Stimulated activated CD4-positive, alpha-beta T cell treated with anti-CD3 and anti-CD28 coated beads, Interleukin-1b, Interleukin-23, amount 100 ng/mL, for 1 hour (primary cell): ENCODE measurements at places on chromosomes 11 and 22.
A peak's percentile ranks its signal among the peaks of the same experiment; 100 is the strongest.

DNA sequence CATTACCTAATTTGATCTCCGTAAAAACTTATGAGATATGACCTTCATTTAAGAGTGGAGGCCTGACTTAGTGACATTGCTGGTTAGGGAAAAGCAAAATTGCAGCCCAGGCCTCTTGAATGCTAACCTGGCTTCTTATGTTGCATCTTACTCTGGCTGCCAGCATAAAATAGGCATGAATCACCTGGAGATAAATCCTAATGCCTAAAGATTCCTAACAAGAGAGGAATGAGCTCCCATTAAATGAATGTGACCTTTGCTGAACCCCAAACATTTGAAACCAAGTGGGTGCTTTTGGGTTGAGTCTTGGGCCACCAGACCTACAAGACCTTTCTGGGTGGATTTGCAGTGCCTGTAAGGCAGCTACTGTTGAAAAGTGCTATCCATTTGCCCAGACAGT lies 1145.6 kb upstream of the TENM4 start:
- no peak for DNase-seq

GRCh38 chr11:123135863-123136446 lies 59.1 kb downstream of the CLMP start:
- no peak for DNase-seq

- no peak for DNase-seq
These were observed 129.0 kb upstream of the TIMP3 start for GRCh38 chr22:32672542-32672941.

GRCh38 chr11:11604370-11604990 lies 17.3 kb downstream of the GALNT18 start:
- DNase-seq, result no peak

- no peak for DNase-seq
These were observed 122.7 kb upstream of the TRPC6 start for GRCh38 chr11:101706541-101706940.

- DNase-seq, result no peak
These were observed 34.5 kb downstream of the NUMA1 start for GRCh38 chr11:72045849-72046248.

DNA sequence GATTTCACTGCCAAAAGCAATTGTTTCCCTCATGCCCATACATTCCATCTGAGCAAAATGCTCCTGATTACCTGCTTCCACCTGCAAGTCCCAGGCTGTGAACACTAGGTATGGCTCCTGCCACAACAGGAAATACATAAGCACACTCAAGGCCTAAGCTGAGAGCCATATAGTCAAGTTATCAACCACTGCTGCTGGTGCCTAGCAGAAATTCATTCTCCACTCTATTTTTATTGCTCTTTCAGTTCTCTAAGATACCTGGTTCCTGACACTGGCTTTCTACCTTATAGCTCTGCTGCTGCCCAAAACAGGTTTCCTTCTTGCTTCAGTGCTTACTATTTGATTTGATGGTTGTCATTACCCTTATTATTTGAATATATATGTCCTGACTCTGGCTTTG lies 31.6 kb downstream of the SLC36A4 start:
- DNase-seq, result no peak

- no peak for DNase-seq
These were observed 16.0 kb upstream of the TMA7B start for GRCh38 chr22:39943953-39944872.

DNA sequence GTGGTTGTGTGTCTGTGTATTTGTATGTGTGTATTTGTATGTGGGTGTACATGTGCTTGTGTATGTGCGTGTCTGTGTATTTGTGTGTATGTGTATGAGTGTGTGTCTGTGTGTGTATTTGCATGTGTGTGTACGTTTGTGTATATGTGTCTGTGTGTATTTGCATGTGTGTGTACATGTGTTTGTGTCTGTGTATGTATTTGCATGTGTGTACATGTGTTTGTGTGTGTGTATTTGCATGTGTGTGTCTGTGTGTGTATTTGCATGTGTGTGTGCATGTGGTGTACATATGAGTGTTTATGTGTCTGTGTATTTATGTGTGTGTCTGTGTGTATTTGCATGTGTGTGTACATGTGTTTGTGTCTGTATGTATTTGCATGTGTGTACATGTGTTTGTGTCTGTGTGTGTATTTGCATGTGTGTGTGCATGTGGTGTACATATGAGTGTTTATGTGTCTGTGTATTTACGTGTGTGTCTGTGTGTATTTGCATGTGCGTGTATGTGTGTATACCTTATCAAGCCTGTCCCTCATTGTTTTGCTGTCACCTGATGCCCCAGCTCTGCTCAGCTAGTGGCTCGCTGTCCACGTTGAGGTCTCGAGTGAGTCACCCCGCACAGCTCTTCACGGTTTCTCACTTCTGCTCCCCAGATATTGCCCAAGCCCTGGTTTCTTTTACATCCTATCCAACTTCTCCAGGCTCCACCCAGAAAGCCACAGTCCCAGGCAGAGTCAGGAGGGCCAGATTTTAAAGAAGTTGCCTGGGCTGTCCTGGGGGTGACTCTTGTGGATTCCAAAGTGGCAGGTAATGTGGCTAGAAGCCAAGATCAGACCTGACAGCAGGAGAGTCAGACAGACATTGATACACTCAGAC lies 15.2 kb downstream of the MB start:
- DNase-seq, result no peak

GRCh38 chr11:93907901-93908300 lies 57.5 kb upstream of the VSTM5 start:
- DNase-seq, result no peak

- no peak for DNase-seq
These were observed 53.7 kb upstream of the NECTIN1 start for GRCh38 chr11:119782739-119783072.

GRCh38 chr11:69321877-69322361 lies 28.0 kb downstream of the MYEOV start:
- DNase-seq, result no peak

DNA sequence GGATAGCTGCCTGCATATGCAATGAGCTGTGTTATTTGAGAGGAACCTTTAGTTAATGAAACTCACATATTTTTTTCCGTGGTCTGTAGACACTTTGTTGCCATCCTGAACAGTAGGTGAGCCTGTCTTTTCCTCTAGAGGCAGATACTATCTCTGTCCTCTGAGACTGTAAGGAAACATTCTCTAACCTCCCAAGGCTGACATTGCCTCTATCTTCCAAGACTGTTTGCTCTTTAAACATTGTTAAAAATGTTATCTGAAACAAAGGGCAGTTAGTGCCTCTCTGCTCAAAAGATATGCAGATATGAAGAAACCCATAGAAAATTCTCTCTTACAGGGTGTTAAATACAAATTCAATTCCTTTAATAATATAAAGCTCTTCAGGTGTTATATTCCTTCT lies 963.8 kb upstream of the CNTN5 start:
- no peak for DNase-seq

DNA sequence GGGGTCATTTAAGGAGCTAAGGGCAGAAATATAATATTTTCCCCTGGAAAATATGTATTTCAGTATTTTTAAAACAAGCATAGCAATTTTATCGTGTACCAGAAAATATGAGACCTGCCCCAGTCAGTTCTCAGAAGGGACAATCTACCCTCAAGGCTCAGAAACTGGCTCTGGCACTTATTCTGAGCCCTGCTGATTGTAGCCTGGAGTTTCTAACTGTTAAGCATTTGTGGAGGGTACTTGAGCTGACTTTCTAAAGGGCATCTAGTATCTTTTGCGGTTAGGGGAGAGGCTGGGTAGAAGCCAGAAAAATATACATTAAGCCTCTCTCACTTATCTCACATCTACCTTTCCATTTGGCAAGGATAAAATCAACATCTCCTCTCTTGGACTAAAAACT lies 71.3 kb upstream of the FSHB start:
- DNase-seq, result no peak

DNA sequence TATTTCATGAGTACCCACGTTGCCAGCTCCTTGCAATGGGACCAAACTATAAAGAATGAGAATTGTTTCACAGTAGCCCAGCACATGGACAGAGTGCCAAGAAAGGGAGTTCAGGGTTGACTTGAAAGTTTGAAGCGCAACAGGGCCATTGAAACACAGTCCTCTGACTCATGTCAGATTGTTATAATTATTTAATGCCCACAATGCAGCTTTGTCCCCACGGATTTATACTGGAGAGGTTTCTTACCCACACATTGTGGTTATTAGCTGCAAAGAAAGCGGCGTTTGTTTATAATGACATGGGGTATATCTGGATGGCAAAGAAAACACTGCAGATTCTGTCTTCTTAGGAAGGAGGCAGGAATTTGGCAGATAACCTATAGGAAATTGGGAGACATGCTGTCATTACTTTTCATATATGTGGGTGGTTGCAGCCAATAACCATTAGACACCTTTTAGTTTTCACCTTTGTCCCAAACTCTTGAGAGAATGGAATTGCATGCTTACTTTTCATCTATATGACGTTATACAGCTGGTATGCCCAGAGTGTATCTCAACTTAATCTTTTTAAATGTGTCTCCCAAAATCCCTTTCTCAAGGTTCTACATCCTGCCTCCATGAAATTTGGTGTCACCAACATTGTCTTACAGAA lies 143.6 kb downstream of the TEAD1 start:
- DNase-seq, result no peak

DNA sequence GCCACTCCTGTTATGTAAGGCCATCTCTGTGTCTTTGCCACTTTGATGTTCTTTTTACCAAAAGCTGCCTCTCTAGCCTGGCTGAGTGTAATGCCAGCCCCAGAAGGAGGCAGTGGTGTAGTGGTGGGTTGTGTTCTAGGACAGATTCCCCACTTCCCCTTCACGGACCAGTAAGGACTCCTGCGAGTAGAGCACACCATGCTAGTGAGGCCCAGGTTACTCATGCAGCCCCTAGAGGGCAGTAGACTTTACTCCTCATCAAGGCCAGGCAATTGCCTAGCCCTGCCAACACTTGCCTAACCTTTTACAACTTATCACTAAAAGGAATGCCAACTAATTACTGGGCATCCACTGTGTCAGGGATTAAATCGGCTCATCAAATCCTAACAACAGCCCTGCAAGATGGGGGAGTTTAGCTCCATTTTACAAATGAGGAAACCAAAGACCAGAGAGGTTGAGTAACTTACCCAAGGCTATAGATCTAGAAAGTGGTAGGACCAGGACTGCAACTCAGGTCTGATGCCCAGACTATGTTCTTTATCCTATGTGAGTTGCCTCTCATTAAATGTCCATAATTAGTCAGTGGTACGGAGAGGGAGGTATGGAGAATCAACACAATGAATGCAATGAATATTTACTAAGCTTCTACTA lies 75.3 kb downstream of the APIP start:
- peak; percentile 1 for DNase-seq

DNA sequence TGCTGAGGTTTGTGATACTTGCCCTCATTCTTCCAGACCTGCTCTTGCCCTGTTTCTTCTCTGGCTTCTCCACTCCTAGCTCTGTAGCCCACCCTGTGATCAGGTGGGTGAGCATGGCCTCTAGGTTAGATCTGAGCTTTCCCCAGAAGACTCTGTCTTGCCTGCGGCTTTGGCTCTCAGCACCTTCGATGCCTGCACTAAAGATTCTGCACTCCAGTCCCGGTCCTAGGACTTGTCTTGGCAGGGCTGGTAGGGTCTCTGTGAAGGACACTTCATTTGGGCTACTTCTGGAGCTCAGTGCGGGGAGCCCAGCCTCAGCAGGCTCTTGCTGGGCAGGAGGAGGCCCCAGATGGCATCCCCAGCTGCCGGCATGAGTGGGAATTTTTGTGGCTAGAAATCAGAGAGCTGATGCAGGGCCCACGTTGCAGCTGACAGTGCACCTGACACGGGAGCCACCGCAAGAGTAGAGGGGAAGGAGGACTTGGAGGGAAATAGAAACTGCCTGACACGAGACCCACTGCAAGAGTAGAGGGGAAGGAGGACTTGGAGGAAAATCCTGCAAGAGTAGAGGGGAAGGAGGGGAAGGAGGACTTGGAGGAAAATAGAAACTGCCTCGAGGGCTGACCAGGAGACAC lies 226.9 kb upstream of the B3GAT1 start:
- DNase-seq, result no peak

DNA sequence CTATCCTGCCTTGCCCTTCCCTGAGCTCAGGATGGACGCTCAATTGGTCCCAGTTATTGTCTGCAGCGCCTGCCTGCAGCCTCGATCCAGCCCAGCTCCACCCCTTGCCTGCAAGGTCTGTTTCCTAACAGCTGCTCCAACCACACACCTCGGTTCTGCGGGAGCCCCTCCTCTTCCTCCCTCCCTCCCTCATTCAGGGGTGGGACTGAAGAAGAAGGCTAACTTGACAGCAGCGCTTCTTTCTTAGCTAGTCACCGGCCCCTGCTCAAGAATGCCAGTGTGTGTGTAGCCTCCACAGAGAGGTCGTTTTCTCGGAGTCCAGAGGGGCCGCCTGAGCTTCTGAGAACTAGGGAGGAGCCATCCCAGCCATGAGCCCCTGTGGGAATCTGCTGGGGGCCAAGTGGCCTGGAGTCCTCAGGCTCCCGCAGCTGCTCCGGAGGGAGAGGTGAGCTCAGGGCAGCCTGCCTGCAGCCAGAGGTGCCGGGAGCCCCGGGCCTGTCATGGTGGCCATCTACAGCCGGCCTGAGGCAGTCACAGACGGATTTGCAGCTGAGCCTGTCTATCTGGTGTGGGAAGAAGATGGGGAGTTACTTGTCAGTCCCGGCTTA lies 36.1 kb downstream of the LIMK2 start:
- DNase-seq, result peak; percentile 22

DNA sequence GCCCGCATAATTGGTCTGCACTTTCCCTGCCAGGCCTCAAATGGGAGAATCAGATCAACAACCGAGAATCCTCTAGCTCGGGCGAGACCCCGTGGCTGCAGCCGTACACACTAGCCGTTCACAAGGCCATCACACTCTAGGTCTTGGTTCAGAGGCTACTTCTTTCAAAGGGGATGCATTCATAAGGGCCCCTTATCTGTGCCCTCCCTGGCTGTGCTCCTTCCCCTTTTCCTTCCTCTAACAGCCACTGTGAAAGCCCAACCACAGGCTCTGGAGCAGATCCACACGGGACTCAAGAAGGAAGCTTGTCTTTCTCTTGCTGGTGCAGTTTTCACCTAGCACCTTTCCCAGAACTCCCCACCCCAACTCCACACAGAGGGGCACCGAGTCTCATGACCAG lies 24.5 kb downstream of the SMIM38 start:
- DNase-seq, result no peak

DNA sequence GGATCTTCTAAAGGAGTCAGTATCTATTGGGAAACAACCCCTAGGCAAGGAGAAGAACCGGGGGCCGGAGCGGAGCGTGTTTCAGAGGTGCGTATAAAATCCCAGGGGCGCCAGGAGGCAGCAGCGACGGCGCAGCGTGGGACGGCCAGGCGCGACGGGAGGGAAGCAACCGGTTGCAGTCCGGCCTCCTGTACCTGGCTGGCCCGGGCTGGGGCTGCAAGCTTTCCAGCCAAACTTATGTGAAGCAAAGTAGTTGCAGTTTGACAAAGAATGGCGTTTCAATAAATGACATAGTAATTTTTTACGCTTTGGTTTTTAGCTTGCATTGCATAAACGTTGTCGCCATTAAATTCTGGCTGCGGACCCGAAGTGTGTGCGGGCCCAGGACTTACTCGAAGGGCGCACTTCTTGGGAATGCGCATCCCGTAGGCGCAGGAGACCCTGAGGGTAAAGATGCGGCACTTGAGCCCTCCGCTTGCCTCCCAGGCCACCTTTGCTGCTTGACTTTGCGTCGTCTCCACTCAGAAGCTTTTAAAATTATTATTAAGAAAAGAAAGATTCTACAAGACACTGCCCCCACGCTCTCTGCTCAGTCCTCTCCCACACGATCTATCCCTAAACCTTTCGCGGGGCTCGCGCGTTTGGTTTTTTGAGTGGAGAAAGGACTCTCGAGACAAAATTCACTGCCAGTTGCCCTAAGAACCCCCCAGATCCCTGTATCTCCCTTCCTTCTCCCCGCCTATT lies 1.6 kb upstream of the WT1 start:
- DNase-seq, result no peak

GRCh38 chr11:59417023-59417422 lies 9.2 kb downstream of the OR5A2 start:
- DNase-seq, result no peak

GRCh38 chr22:29375398-29376076 lies 12.8 kb downstream of the AP1B1 start:
- no peak for DNase-seq
